ENCODE measurements at places on chromosomes 5 and 9.

GRCh38 chr9:78267889-78268288 lies 29.0 kb upstream of the PSAT1 start:
- no peak for DNase-seq

- DNase-seq = no peak
These were observed 106.6 kb downstream of the PLCXD3 start for GRCh38 chr5:41403846-41404245.

DNA sequence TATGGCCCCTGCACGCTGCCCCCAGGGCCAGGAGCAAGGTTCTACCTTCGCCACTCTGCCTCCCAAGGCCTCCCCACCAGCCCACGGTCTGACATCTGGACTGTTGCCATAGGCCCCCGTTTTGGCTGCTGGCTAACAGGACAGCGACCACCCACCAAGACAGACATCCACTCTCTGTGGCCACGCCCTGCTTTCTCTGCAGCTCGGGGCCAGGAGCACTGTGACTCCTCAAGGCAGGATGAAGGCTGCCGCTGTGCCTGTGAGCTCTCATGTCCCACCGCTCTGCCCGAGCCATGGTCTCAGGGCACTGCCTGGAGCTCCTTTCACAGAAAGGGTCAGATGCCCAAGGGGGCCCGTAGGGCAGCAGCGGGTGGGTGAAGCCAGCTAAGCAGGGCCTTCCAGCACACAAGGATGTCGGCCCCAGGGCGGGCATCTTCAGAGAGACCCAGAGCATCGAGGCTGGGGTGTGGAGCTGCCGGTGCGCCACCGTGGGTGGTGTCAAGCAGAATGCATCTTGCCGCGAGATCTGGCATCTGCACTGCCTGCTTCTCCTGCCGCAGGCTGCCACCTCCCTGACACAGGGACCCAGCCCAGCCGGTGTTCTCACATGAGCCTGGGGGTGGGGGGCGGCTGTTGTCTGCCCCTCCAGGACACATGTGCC lies 92.2 kb upstream of the ADAMTS2 start:
- DNase-seq = no peak

GRCh38 chr5:109170629-109171350 lies 239.0 kb downstream of the PJA2 start:
- DNase-seq = no peak

GRCh38 chr5:123263859-123264258 lies 159.3 kb downstream of the CEP120 start:
- DNase-seq = no peak
